ENCODE measurements at places on chromosomes 1 and 21.

- no peak for DNase-seq
- peaks cover 5% of the 10 kb centered on the region for H3K27me3 ChIP-seq
- peaks cover 27% of the 10 kb centered on the region for H3K4me1 ChIP-seq
- no peak overlapping the region for H3K27ac ChIP-seq
These were observed 6.6 kb upstream of the CALML6 start for GRCh38 chr1:1908506-1908791.

- H3K27ac ChIP-seq, result no peak overlapping the region
- no peak for DNase-seq
- H3K4me3 ChIP-seq, result no peak overlapping the region
- no peaks in the 10 kb centered on the region for H3K36me3 ChIP-seq
These were observed 136.1 kb downstream of the TGFB2 start for GRCh38 chr1:218481116-218481775.

DNA sequence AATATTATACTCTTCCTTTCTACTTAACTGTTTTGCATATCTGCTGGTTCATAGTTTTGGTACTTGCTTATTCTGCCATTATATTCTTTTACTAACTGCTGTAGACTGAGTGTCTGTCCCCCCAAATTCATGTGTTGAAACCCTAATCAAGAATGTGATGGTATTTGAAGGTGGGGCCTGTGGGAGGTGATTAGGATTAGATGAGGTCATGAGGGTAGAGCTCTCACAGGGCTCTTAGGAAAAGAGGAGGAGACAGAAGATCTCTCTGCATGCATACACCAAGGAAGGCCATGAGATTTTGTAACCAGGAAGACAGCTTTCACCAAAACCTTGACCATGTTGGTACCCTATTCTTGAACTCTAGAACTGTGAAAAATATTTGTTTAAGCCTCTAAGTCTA lies 354.1 kb upstream of the B3GALT2 start:
- H3K4me3 ChIP-seq, result no peak overlapping the region
- H3K4me1 ChIP-seq, result peaks cover 7% of the 10 kb centered on the region
- no peaks in the 10 kb centered on the region for H3K27me3 ChIP-seq
- no peak overlapping the region for H3K27ac ChIP-seq
- no peaks in the 10 kb centered on the region for H3K36me3 ChIP-seq

GRCh38 chr1:184789884-184790283 lies 35.2 kb upstream of the EDEM3 start:
- no peak overlapping the region for H3K4me3 ChIP-seq
- H3K27ac ChIP-seq, result no peak overlapping the region
- no peak for DNase-seq
- H3K36me3 ChIP-seq, result no peaks in the 10 kb centered on the region

GRCh38 chr1:45337630-45338325 lies 2.2 kb upstream of the TOE1 start:
- peaks cover 5% of the 10 kb centered on the region for H3K27me3 ChIP-seq
- peaks cover 25% of the 10 kb centered on the region for H3K36me3 ChIP-seq
- peak overlapping the region; percentile 58 for H3K4me3 ChIP-seq
- H3K27ac ChIP-seq, result no peak overlapping the region

- DNase-seq, result no peak
- peaks cover 53% of the 10 kb centered on the region for H3K4me1 ChIP-seq
These were observed 5.2 kb downstream of the SLC66A1 start for GRCh38 chr1:19317126-19317910.

- no peak for DNase-seq
- H3K36me3 ChIP-seq, result no peaks in the 10 kb centered on the region
- peaks cover 17% of the 10 kb centered on the region for H3K4me1 ChIP-seq
- H3K4me3 ChIP-seq, result no peak overlapping the region
- no peak overlapping the region for H3K27ac ChIP-seq
- no peaks in the 10 kb centered on the region for H3K27me3 ChIP-seq
These were observed 30.9 kb downstream of the LPAR3 start for GRCh38 chr1:84861988-84862644.
